CD14-positive monocyte (primary cell): ENCODE measurements at places on chromosomes 1 and 21.

DNA sequence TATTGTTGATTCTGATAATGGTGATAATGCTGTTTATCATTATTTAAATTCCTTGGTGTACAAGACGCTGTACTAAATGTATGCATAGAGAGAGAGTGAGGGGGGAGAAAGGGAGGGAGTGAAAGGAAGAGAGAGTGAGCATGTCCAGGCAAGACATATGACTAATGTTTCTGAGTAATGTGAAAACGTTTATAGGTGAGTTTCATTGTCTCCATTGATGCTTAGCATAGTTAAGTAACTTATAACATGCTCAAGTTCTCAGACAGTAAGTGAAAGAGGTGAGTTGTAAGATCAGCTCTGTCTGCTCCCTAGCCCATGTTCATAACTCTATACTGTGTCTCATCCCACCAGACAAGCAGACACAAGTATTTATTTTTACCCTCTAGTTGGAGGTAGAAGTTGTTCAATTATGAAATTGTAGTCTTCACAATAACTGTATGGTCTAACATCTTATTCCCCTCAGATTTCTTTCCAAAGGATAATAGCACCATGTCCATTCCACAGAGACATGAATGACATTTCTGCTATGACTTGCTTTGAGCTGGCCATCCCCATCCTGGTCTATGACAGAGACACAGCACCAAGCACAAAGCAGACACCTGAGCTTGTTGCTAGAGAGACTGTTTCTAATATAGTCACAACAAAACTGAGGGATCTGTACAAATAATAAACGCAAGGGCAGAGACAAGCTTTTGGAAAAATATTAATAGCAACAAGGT, 285.1 kb downstream of the CACNA1E start:
- no peak for DNase-seq

DNA sequence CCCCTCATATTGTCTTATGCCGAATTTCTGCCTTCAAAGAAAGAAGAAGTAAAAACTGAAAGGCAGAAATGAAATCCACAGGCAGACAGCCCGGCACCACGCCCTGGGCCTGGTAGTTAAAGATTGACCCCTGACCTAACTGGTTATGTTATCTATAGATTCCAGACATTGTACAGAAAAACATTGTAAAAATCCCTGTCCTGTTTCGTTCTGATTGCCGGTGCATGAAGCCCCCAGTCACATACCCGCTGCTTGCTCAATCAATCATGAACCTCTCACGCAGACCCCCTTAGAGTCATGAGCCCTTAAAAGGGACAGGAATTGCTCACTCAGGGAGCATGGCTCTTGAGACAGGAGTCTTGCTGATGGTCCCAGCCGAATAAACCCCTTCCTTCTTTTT, 49.3 kb downstream of the JMJD4 start:
- DNase-seq = no peak

- no peak for DNase-seq
Measured at GRCh38 chr1:75712306-75712705, 12.2 kb upstream of the ACADM start.

GRCh38 chr1:87106144-87106543, 191.7 kb downstream of the HS2ST1 start:
- no peak for DNase-seq

DNA sequence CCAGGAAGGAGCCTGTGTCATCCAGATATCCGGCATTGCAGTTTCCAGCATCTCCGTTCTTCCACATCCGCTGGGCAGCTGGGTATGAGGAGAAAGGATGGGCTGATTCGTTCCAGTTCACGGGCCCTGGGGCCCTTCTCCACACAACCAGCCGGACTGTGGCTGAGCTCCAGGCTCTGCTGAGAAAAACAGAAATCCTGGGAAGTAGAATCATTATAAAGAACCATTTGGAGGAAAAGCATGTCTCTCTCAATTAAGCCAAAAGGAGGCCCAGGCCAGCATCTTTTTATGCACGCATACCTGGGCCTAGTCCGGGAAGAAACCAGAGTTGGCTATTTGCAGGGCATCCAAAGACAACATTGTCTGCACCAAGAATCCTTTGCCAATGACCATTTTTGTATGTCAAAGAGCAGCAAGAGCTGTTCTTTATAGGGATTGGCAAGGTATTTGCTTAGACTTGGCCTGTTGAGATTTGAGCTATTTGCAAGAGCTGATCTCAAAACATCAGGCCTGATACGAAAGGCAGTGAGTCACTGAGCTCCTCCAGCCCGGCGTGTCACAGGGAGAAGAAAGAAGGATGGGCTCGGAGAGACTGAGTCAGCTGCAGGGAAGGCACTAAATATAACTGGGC, 84.9 kb upstream of the ARHGEF16 start:
- DNase-seq = no peak

DNA sequence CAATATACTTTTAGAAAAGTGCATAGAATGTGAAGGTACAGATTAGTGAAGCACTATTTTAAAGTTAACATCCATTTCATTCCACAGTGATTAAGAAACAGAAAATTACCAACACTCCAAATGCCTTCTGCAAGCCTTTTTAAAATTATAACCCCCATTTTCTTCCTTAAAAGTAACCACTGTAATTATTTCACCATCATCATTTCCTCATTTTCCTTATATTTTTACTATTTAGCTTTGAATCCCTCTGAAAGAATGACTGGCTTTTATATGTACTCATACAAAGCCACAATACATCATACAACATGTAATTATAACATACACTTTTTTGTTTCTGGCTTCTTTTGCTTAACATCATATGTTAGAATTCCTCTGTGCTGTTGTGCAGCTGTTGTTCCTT, 6.5 kb upstream of the NEGR1 start:
- no peak for DNase-seq

- no peak for DNase-seq
Measured at GRCh38 chr1:28956038-28956464, 41.7 kb downstream of the EPB41 start.

- DNase-seq = peak; percentile 54
Measured at GRCh38 chr1:154474802-154475201, 27.2 kb upstream of the TDRD10 start.

DNA sequence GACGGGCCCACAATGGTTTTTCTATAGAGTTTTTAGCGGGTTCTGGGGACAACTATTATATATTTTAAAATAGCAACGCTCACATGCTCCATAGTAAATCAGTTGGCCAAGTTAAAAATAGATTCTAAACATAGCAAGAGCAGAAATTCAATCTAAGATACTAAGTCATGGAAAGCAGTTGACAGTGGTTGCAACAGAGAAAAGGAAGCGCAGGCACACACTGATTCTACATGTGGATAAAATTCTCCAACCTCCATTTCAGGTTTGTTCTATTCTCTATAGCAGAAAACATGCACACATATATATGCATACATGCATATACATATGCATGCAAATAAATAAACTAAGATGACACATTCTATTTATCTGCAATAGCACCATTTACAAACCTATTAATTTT, 89.6 kb upstream of the HNRNPU start:
- DNase-seq = no peak

DNA sequence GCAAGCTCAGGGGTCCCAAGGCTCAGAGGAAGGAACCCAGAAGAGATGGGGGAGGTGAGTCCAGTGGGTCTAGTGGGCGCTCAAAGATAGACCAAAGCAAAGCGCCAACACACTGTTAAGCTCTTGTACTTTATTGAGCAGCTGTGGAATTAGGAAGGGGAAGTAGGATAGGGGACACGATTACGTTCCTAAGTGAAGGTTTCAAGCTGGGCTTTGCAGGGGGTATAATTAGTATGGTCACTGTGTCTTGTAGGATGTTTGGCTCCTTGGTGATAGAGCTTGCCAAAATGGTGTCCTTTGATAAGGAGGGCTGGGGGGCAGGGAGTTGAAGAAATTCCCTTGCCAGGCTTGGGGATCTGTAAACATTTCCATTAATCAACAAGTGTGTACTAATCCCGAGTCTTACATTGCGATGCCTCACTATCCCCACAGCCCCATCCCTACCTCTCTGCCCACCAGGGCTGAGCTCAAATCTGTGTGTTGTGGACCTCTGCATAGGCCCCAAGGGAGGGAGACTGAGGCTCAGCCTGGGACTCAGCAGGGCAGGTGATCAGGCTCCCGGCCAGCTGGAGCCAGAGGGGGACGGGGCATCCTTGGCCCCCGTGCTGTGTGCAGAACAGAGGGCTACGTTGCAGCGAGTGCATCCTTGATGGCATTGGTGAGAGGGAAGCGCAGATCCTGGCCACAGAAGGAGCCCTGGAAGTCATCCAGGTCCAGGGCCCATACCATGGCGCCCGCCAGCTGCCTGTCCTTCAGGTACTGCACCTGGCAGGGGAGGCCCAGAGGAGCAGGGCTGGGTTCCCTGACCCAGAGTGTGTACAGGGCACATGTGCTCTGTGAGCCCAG, 3.4 kb upstream of the MYBPH start:
- DNase-seq = no peak

DNA sequence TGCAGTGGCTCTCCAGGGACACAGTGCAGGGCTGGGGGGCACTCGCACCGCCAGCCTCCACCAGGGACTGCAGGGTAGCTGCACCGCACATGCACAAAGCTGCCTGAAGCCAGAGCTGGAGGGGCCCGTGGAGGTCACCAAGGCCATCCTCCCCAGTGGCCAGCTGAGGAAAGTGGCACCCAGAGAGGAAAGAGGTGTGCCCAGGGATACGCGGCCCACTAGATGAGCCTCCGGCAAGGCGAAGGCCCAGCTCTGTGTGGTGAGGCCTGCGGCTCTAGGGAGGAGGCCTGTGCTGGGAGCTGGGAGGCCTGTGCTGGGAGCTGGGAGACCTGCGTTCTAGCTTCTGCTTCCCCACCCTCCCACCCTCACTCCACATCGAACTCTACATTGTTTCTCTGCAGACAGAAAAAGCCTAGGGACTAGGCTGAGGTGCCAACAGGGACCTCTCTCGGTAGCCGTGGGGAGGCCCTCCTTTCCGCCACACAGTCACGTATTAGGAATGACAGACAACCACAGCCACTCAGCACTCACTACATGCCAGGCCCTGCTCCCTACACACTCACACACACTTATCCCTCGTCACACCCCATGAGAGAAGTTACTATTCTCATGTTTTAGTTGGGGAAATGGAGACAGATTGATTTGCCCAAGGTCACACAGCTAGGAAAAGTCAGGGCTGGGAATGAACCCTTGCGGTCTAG, 921 bp upstream of the ASCL5 start:
- DNase-seq = no peak

DNA sequence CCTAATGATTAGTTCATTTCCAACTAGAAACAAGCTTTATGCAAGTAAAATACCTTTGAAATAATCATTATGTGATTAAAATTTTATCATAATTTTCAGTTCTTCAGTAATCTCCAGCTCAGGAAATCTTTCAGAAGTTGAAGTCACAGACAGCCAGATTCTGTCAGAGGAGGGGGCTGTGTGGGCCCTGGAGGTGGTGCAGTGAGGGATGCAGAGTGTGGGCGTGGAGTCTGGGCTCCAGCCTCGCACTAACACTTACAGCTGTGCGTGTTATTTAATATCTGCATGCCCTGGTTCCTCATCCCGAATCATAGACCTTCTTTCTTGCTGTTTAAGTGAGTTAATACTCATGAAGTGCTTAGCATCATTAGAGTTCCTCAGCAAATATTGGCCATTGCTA, 23.9 kb downstream of the WDR64 start:
- DNase-seq = no peak

DNA sequence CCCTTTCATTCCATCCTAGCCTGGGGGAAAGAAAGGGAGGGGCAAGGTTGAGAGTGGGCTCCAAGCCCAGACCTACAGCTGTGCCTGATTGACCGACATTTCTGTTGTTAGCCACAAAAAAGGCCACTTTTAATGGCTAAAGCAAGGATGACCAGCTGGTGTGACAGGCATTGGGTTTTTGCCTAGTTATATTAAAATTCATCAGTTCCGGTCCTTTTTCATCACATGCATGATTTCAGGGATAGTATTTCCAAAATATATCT, 192.3 kb downstream of the ZNF326 start:
- no peak for DNase-seq

DNA sequence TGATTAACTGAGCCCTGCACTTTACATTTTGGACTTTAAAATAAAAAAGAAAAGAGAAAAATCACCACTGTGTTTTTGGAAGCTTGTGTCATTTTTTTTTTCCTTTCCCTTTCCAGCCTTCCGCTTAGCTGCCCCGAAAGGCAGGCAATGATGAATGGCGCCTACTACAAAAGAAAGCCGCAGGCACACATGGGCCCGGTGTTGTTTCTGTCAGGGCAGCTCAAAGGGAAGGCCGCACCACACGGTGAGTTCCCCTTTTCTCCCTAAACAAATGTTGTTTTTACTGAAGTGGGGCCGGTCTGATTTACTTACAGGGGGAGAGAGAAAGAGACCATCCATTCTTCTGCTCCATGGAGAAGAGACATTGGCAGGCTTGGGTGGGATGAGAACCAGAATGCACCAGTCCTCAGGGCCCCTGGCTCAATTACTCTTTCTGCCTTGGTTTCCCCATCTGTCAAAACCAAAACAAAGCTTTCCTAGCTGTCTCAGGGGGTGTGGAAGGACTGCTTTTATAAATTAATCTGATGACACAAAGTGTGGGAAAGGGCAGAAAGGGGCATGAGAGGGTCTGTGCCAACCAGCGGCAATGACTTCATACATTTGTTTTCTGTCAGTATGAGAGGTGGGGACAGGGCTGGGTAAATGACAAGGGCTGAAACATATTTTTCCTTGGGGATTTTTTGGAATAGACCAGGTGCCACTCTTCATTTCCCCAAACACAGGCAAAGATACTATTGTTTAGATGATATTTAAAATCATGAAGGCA, 91.4 kb upstream of the PLXNA2 start:
- DNase-seq = no peak
